H4 (cell line): ENCODE measurements at places on chromosomes 12 and 14. TPM values are rescaled to one million over a fixed set of nuclear protein-coding genes. Genes with fewer than 3 reads are reported as not detected.

DNA sequence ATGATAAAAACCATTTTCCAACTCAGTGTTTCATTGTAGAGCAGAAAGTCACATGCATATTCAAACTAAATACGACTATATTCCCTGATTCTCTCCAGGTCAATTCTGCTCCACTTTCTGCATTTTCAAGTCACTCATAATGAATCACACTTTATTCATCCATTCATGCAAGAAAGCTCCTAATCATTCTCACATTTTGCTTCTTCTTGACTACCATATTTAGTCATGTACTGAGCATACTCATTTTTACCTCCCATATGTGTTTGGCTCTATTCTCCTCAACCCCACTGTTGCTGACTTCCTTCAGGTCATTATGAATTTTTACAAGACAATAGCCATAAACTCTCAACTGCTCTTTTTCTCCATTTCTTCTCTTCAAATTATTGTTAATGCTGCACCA, 43.4 kb upstream of the PIK3C2G start:
- no peak for DNase-seq

GRCh38 chr14:34059037-34059924, 108.4 kb upstream of the EGLN3 start:
- no peak for DNase-seq

- DNase-seq = no peak
These were observed 518.9 kb downstream of the RERGL start for GRCh38 chr12:17571047-17571446.

DNA sequence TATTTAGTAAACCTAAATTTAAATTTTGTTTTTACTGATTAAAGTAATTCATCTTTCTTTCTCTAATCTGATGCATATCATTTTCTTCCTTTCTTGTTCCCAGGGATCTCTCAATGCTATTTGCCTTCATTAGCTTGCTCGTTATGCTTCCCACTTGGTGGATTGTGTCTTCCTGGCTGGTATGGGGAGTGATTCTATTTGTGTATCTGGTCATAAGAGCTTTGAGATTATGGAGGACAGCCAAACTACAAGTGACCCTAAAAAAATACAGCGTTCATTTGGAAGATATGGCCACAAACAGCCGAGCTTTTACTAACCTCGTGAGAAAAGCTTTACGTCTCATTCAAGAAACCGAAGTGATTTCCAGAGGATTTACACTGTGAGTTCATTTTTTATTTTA, 48.6 kb downstream of the VEZT start:
- no peak for DNase-seq

DNA sequence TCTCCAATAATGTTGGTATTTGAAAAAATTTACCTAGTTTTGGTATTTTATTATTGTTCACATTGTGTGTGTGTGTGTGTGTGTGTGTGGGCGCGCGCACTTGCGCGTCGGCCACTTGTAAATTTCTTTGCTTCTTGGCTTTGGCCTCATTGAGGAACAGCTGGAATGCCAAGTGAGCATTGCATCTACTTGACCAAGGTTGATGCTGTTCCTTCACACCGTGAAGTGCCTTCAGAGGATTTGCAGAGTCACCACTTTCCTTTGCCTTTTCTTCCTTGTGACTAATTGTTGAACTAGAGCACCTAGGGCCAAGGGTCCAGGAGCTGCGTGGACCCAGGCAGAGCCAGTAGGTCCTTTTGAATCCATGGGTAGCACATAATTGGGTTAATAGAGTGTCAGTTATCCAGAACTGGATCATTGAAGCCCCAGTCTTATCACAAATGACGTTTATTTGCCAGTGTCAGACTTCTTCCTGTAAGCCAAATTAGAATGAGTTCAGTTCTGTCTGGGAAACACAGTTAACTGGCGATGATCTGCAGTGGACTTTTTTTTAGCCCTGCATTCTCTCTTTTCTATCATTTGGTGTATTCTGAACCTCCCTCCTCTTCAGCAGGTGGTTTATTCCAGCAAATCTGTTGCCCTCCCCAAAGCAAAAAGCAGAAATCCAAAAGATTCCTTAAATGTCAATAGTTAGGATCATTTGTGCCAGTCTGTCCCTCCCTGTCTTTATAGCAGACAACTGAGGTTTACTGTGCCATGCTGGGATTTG, 2.6 kb downstream of the PPP2R5C start:
- DNase-seq = no peak

GRCh38 chr14:91801358-91801757, 66.0 kb downstream of the TC2N start:
- DNase-seq = no peak

GRCh38 chr12:57576613-57577160, 14.3 kb upstream of the PIP4K2C start:
- no peak for DNase-seq

- DNase-seq = peak; percentile 39
These were observed 40.0 kb upstream of the SRSF5 start for GRCh38 chr14:69726761-69727511.

- DNase-seq = no peak
These were observed 155.5 kb downstream of the PTPRO start for GRCh38 chr12:15477761-15478160.

- DNase-seq = no peak
These were observed 9.3 kb downstream of the SLC48A1 start for GRCh38 chr12:47782372-47782770.

DNA sequence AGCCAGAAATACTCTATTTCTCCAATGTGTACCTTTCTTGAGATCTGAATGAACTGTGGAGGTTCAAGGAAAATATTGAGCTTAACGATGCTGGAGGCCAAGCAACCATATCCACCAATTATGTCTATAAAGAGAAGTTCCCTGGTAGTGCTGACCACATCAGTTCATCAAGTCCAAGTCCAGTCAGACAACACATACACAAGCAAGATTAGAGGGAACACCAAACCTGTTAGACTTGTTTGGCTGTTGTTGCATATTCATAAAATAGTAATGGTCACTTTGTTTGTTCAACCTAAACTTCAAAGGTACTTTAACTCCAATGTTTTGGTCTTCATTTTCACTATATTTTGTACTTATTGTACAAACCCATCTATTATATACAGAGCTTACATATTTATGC, 81.6 kb downstream of the LMO3 start:
- DNase-seq = no peak

DNA sequence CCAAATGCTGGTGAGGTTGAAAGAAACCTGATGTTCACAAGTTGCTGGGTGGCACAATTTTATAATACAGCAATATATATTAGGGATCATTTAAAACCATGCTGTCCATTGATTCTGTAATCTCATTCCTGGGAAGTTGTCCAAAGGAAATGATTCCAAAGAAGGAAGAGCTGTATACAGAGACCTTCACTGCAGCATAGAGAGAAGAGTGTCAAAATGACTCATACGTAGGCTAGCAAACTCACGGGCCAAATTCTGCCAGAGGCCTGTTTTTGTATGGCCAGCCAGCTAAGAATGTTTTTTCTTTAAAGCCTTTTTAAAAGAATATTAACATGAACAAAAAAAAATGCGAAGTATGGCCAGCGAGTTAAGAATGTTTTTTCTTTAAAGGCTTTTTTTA, 69.2 kb upstream of the MED13L start:
- DNase-seq = peak; percentile 51

- DNase-seq = no peak
These were observed 100.9 kb upstream of the CCDC91 start for GRCh38 chr12:28089338-28089737.

GRCh38 chr12:913919-914698, 35.4 kb downstream of the RAD52 start:
- peak; percentile 23 for DNase-seq

DNA sequence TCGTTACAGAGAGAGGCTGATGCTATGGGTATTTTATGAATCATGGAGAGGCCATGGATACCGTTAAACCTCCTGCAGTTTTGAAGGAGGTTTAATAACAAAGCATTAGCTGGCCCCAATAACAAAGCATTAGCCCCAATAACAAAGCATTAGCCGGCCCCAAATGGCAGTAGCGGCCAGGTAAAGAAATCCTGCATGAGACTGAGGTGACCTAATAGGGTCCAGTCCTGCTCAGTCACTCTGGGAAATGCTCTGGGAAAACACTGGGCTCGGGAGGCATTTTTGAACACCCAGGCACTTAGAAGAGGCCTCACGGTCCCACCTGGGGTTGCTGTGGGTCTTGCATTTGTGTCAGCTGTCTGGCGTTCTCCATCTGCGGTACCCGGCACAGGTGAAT, 776 bp upstream of the RIN3 start:
- DNase-seq = no peak

GRCh38 chr14:22807432-22808087, 7.7 kb downstream of the SLC7A7 start:
- no peak for DNase-seq

GRCh38 chr14:67636361-67636919, 16.7 kb downstream of the ARG2 start:
- DNase-seq = no peak

DNA sequence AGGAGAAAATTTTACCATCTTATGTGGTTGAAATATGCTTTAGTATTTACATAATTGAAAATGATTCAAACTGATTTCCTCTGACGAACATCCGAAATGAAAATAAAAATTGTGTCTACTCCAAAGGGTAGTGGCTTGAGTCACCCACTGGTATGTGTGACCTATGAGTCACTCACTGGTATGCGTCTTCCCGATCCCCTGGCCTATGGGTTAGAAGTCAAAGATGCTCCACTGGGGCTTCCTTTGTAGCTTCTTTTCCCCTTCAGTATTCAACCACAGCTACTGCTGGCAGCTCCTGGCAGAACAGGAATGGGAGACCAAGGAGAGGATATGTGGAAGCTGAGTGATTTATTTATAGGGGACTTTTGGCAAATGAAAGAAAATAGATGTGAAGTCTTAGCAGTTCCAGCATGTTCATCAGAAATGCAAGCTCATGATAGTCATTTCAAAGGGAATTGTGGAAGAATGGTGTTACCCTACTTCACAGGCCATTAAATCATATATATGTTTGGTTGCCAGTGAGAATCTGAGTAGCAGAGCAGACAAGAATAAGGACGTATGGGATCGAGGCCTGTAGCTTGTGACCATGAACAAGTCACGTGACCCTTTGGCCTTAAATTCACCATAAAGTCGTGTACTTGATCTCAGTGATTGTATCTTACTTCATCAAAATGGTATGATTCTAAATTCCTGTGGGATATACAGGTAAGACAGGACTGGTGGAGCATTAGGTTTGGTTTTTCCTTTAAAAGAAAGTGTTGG, 108.3 kb downstream of the CRADD start:
- DNase-seq = peak; percentile 80

- DNase-seq = no peak
These were observed 255.9 kb upstream of the KITLG start for GRCh38 chr12:88836156-88836555.

DNA sequence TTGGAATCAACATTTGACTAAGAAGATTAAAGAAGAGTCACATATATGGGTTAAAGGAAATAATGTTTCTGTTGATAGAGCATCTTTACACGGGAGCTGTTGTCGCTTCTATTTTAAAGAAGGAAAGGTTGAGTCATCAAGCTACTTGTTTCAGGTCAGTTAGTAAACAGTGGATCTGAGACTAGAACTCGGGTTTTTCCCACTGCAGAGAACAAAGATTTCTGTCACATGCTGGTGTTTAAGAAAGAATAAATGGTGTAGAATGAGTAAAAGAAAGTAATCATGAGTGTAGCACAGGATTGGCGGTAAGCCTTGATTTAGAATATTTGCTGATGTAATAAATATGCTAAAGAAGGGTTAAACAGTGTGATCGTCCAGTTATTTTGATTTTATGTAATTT, 455.5 kb downstream of the AEBP2 start:
- DNase-seq = peak; percentile 19

DNA sequence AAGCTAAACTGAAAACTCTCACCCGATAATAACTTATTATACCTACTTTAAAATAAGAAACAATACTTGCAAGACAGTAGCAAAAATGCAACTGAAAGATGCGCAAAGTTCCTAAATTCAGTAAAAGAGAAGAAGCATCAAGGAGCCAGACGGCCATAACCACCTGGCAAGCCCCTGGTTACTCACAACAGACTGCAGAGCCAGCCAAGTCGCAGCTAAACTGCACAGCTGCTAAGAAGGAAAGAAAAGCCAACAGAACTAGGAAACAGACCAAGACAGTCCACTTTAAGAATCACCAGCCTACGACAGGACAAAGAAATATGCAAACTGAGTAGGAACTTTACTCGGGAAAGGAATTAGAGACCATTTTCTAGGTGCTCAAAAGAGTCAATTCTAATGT, 127.9 kb downstream of the TMTC1 start:
- DNase-seq = no peak

DNA sequence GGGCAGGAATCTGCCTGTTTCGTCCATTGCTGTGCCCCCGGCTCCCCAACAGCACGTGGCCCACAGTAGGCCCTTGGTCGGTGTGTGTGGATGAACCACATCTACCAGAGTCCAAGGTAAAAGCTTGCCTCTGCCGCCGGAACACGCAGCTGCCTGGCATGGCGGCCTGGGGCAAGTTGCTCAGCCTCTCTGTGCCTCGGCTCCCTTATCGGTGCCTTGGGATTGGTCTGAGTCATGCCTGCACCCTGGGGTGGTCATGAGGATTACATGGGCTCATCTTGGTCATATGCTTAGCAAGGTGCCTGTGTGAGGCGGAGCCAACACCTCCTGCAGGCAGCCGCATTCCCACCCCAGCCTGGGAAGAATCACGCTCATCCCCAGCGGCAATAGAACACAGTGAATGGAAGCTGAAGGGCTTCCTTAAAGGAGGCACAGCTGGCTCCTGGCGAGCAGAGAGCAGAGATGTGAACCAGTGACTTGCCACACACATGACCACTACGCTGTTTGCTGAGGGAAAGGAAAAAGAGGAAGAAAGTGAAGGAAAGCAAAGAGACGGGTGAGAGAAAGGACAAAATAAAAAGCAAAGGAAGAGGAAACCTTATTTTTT, 5.5 kb upstream of the SCARB1 start:
- DNase-seq = no peak

DNA sequence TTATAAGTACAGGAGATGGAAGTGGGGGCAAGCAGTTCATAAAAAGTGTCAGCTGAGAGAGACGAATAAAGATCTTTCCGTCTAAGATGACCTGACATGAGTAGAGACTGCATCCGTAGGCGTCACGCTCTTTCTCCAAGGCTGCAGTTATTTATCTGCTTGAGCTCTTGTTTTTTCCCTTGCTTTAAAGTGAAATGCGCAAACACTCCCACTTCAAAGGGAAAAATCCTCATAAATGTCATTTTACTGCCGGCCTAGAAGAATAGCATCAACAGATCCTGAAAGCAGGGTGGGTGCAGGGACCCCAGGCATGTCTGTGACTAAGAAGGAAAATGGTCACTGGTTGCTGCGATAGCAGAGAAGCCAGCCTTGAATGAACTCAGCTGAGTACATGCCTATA, 647.4 kb downstream of the MED13L start:
- no peak for DNase-seq

GRCh38 chr12:113464452-113464775, 7.3 kb downstream of the LHX5 start:
- no peak for DNase-seq

- DNase-seq = no peak
These were observed 8.3 kb downstream of the RESF1 start for GRCh38 chr12:31967539-31967938.

TAS2R46 gene
- 0.23 TPM in 1 of 2 replicates, not detected in the other for total RNA-seq

GALNT9 gene
- total RNA-seq = 1.2 and 1.7 TPM in 2 replicates

PLEK2 gene
- total RNA-seq = not detected in 2 replicates

FAM181A gene
- total RNA-seq = not detected in 2 replicates

RBP5 gene
- total RNA-seq = 0.88 TPM in 1 of 2 replicates, not detected in the other

LTBP2 gene
- 1.5 and 1.6 TPM in 2 replicates for total RNA-seq

NFE2 gene
- 0.89 and 1.2 TPM in 2 replicates for total RNA-seq

LMO3 gene
- 0.27 and 2.9 TPM in 2 replicates for total RNA-seq

SYCP3 gene
- not detected in 2 replicates for total RNA-seq

TSPAN19 gene
- not detected in 2 replicates for total RNA-seq

KLRC1 gene
- not detected in 2 replicates for total RNA-seq

LRP1-AS gene
- total RNA-seq = not detected in 2 replicates

ASB2 gene
- total RNA-seq = not detected in 2 replicates

CAPS2 gene
- total RNA-seq = 3.0 and 6.6 TPM in 2 replicates
